DND-41 (cell line): ENCODE measurements at places on chromosomes 5 and 9.

- no peak for DNase-seq
Observed at GRCh38 chr5:159908591-159908940, 7.7 kb upstream of the ADRA1B start.

DNA sequence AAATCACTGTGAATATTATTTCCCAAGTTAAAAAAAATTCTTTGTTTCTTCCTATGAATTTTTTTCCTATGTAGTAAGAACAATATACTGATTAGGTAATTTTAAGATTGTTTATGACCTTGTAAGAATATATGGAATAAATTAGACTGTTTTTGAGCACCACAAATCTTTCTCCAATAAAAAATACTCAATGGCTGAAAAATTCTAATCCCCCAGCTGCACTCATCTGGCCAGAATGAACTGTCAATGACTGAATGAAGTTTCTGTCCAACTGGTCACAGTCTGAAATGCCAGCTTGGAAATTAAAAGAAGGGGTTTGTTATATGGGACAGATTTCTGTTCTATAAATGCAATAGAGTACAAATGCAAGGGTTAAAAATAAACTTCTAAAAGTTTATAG is 569.5 kb upstream of the SEMA6A start:
- DNase-seq = no peak

- DNase-seq = no peak
Observed at GRCh38 chr5:131381021-131381420, 117.2 kb downstream of the CDC42SE2 start.

GRCh38 chr5:80048084-80048780 is 13.1 kb downstream of the THBS4 start:
- DNase-seq = no peak

DNA sequence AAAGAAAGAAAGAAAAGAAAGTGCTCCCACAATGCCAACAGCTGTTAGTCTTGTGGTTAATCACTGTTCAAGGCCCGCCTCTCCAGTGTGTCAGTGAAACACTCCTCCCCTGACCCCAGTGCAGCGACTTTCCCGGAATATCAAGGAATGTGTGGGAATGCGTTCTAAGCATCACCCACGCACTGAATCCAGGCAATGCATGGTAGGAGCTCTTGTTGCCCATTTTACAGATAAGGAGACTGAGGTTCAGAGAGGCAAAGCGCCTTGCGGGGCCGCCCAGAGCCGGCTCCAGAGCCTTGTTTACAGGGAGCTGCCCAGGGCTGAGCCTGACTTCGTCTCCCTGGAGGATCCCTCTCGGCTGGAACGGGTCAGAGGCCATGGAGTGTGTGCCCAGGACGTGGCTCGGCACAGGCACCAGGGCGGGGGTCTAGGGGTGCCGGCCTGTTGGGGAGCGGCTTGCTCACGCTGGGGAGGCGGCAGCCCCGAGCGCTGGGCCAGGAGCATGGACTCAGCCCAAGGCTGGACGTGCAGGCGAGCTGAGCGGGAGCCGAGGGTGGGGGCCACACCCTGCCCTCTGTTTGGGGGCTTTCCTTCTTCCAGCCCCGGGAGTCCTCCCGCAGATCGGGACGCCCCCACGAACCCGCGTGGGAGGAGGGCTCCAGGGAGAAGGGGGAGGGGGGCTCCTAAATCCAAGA is 823 bp downstream of the ST6GALNAC6 start:
- no peak for DNase-seq

GRCh38 chr9:113922160-113922559 is 46.1 kb downstream of the ZNF618 start:
- DNase-seq = no peak

DNA sequence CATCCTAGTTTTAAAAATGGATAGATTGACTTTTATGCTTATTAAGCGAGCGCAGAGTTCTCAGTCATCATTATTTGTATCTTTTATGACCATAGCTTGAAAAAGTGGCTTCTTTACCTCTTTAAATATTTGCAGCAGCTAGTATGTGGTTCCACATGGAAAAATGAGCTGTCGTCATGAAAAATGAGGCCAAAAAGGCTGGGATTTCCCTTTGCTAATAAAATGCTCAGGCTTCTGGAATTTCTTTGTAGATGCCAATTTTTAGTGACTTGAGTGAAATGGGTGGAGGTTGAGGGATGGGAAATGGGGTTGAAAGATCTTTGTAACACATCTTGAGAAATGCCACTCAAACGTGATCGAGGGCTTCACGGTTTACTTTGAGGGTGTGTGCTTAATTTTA is 35.2 kb downstream of the RAI14 start:
- no peak for DNase-seq

GRCh38 chr9:97710356-97711222 is 13.4 kb upstream of the XPA start:
- DNase-seq = peak; percentile 40

DNA sequence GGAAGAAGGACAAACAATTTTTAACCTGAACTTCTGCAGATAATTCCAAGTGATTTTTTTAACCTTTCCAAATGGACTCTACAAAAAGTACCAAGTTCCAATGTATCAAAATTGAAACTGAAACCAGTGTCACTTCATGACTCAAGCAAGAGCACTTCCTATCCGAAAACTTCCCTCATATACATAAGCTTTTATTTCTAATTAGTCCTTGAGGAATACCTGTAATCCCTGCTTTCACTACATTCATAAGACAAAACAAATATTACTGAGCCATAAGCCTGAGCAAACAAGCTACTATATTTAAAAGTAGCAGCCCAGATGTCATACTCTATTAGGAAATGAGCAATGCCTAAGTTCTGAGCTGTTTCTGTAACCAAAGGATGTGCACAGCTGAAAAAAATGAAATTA is 224.4 kb downstream of the EBF1 start:
- no peak for DNase-seq

- no peak for DNase-seq
Observed at GRCh38 chr5:67805666-67806348, 409.7 kb upstream of the PIK3R1 start.
